Memory B cell (primary cell): ENCODE measurements at places on chromosomes 6 and 20.
A peak's percentile ranks its signal among the peaks of the same experiment; 100 is the strongest.

- no peak for DNase-seq
These were observed 149.2 kb downstream of the JARID2 start for GRCh38 chr6:15395087-15395486.

GRCh38 chr6:55694148-55694547 lies 115.2 kb upstream of the HMGCLL1 start:
- DNase-seq: no peak

- no peak for DNase-seq
These were observed 114.2 kb upstream of the LY86 start for GRCh38 chr6:6474170-6474920.

GRCh38 chr20:46010491-46011391 lies 2.0 kb downstream of the MMP9 start:
- no peak for DNase-seq

DNA sequence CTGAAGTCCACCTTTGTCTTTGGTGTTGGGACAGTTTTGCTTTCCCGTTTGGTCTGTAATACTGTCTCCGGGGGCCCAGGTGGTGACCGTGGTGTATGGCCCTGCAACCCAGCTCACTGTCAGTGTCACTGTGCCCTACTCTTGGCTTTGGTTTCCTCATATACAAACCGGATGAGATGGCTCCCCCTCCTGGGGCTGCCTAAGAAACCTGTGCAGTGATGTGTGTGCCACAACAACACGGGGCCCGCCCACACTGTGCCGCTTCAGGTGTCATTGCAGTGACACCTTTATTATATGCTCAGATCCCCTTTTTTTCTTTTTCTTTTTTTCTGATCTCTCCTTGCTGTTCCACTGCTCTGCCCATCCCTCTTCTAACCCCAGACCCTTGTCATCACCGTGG lies 73.9 kb downstream of the RAMACL start:
- DNase-seq: peak; percentile 69

GRCh38 chr6:35055891-35056290 lies 85.2 kb downstream of the TCP11 start:
- DNase-seq: no peak

GRCh38 chr20:20233041-20233514 lies 134.8 kb upstream of the INSM1 start:
- no peak for DNase-seq

DNA sequence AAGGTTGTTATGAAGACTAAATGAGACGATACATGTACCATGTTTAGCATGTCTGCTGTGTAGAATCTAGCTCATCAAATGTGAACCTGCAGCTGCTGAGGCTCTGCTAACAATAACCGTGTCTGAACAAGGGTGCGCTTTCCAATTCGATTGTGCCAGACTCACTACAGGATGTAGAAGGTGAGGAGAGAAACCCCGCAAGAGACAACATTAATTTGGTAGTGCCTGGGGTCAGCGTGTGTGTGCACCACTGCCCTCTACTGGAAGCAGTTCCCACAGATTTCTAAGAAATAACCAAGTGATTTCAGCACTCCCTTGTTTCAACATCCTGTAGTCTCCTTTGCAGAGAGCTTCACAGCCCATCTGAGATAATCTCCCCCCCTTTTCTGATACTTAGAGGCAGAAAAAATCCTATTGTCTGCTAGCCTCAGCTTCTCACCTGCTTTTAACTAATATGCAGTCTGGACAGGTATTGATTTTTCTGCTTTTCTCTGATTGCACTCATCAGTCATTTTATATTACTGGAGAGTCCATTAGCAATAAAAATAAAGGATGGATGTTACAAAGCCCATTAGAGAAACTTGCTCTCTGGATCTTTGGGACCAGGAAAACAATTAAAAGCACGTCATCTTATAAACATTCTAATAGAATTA lies 96.7 kb upstream of the BACH2 start:
- DNase-seq: peak; percentile 80

GRCh38 chr6:38015341-38015740 lies 195.8 kb downstream of the ZFAND3 start:
- no peak for DNase-seq

GRCh38 chr20:31700747-31701146 lies 21.9 kb downstream of the BCL2L1 start:
- DNase-seq: no peak

DNA sequence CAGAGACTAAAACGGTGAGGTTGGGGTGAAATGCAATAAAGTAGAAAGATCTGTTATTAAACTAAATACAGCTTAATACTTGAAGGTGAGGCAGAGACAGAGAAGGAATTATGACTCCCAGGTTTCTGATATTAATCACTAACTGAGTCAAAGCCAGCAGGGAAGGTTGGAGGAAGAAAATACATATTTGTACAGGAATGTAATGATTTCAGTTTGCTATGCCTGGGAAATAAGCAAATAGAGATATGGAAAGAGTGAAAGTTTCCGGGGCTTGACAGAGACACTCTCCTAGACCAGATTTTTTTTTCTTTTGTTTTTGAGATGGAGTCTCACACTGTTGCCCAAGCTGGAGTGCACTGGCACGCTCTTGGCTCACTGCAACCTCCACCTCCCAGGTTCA lies 76.8 kb downstream of the PTPRK start:
- DNase-seq: no peak

GRCh38 chr20:47062226-47062890 lies 167.7 kb downstream of the EYA2 start:
- no peak for DNase-seq

DNA sequence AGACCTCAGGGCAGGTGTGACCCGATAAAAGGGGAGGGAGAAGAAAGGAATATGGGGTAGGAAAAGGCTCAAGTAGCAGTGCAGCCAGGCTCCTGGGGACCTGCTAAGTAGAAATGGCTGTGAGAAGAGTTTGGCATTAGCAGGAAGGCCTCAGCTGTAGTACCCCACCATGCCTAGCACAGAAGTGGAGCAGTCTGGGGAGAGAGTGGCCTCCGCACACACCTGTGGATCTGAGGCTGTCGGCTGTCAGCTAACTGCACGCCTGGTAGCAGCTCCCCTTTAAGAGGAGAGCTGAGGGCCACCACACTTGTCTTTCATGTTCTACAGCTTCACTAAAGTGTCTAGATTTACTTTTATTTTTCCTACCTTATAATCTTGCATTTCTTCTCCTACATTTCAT lies 24.6 kb downstream of the PDE7B start:
- no peak for DNase-seq

DNA sequence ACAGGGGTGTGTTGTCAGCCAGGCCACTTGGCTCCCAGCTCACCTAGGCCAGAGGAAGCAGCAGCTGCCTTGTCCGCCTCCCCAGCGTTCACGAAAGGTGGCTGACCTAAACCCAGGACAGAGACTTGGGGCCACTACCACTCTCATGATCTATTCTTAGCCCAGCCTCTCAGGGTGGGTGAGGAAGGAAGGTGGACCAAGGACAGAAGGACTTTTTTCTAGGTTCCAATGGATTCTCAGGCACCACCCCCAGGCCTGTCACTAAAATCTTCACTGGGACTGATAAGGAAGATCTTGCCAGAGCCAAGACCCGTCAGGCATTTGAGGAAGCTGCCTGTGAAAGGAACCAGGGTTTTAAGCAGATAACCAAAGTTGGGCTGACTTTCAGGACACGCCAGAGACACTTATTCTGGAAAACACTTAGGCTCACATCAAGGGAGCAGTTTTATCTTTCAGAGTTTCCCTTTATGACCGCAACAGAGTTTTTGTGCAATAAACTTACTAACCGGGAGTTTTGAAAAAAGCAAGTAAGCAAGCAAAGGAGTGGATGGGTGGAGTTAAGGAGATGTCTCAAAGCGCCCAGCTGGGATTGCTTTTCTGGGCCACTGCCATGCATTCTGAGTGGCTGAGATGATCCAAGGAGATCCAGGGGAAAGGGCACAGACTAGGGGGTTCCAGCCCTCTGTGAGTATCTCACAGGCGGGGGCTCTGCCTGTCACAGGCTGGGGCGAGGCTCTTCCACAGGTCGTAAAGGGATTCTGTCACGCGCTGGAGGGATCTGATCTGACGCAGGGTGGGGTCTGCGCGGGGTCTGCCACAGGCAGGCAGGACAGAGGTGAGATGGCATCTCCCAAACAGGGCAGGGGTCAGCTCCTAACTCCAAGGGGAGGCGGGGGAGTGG lies 989 bp downstream of the FITM2 start:
- DNase-seq: no peak

- DNase-seq: no peak
These were observed 37.7 kb upstream of the ADIG start for GRCh38 chr20:38543014-38543906.

DNA sequence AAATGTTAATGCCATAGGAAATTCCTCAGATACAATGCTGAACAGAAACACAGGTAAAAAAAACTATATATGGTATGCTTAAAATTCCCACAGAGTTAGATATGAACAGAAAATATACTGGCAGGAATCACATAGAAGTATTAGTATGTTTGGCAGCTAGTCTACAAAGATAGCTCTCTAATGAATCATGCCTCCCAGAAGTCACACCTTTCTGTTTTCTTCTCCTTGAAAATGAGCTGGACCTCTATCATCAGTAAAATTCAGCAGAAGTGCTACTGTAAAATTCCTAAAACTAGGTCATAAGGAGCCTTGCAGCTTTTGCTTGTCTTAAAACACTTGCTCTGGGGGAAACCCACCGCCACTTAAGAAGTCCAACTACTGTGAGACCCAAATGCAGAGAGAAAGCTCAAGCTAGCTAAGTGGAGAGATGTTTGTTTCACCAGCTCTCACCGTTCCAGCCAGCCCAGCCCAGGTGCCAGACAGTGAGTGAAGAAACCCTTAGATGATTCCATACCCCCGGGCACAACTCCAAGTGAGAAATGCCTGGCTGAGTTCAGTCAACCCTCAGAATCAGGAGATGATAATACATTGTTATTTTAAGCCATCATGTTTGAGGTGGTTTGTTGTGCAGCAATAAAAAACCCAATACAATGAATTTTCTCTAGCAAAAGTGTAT lies 43.0 kb downstream of the TSPYL4 start:
- DNase-seq: no peak

DNA sequence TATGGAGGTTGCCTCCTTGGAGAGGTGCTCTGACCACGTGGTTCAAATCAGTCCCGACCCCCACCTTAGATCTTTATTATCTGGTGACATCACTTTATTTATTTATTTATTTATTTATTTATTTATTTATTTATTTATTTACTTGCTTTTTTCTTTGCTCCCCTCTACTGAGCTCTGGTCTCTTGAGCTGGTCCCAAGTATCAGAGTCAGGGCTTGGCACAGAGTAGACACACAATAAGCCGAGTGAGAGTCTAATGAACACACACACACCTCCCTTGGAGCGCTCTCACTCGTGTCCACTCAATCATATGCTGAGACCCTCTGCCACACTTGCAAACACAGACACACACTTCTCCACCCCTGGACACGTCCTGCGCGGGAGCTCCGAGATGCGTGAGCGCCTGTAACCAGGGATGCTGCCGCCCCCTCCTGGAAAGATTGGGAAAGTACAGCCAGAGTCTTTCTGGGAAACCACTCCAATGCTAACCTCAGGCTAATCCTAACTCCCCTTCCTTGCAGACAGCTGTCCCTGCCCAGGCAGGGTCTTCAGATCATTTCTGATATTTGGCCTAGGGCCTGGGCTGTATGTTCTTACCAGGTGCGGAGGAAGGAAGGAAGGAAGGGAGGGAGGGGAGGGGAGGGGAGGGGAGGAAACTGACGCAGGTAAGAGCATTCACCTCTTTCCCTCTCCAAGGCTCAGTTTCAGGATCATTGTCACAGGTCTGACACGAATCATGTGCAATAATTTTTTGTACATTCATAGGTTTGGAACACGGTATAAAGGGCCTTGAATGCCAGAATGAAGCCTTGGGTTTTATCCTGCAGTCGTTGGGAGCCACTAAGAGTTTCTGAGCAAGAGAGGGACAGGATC lies 70.9 kb downstream of the STK35 start:
- peak; percentile 74 for DNase-seq

DNA sequence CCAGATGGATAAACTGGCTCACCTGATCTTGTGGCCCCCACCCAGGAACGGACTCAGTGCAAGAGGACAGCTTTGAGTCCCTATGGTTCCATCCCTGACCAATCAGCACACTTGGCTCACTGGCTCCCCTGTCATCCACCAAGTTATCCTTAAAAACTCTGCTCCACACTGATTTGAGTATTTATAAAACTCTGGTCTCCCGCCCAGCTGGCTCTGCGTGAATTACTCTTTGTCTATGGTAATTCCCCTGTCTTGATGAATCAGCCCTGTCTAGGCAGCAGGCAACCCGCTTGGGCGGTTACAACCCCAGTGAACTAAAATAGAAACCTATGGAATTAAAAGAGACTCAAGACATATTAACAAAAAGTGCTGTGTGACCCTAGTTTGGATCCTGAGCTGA lies 38.1 kb upstream of the CD83 start:
- no peak for DNase-seq

- no peak for DNase-seq
These were observed 60.9 kb downstream of the TULP4 start for GRCh38 chr6:158373214-158373613.

DNA sequence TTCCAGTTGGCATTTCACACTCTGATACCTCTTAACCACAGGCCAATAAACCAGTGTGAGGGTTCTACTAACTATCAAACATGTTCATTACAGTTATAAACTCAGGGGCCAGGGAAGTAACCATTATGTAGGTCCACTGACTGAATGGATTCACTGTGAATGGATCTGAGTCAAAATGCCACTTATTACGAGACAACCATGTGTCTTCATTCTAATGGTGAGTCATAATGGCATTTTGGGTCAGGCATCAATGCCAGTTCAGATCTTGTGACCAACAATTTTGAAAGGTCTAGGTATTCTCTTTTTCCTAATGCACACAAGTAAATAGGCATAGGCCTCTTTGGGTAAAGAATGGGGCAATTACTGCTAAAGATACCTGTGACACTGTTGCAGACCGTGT lies 112.2 kb upstream of the HEY2 start:
- no peak for DNase-seq

DNA sequence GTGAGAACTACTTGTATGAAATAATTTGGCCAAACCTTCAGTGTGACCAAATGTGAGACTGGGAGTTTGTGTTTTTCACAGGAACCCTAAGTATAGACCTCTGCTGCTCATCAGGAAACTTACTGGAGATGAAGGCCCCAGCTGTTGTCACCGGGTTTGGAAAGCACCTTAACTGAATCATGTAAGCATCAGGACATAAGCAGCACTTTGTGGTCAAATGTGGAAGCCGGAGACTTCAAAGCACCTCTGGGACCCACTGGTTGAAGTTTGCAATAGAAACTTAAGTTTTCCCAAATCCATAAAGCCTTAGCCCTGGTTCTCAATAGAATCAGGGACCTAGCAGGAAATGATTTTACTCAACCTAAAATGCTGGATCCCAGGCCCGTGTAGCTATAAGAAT lies 14.3 kb downstream of the TTPAL start:
- no peak for DNase-seq
